ENCODE measurements at places on chromosomes 3 and 15. TPM values are rescaled to one million over a fixed set of nuclear protein-coding genes. Genes with fewer than 3 reads are reported as not detected.

Gene CGNL1
- polyA plus RNA-seq, result not detected

Gene GDPGP1
- polyA plus RNA-seq, result 0.70 TPM

Gene PLCD1
- not detected for polyA plus RNA-seq

Gene MED12L
- 0.23 TPM for polyA plus RNA-seq

Gene FETUB
- polyA plus RNA-seq, result not detected

DNA sequence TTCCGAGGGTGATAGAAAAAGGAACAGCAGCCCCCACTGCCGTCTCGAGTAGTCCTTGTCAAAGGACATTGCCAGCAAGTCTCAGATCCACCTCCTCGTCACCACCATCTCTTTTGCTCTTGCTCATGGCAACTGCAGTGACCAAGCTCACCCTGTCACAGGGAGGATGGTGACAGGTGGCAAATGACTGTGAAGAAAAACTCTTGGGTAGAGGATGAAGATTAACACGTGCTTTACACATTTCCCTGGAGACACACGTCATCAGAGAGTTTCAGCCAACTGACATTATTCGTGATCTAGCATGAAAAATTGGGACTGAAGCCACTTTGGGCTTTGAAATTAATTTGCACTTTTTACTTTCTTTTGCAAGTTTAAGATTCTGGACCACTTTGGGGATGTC, 174.3 kb downstream of the EBLN2 start:
- no peak for DNase-seq

Gene FRMD4B
- polyA plus RNA-seq, result 0.53 TPM

DNA sequence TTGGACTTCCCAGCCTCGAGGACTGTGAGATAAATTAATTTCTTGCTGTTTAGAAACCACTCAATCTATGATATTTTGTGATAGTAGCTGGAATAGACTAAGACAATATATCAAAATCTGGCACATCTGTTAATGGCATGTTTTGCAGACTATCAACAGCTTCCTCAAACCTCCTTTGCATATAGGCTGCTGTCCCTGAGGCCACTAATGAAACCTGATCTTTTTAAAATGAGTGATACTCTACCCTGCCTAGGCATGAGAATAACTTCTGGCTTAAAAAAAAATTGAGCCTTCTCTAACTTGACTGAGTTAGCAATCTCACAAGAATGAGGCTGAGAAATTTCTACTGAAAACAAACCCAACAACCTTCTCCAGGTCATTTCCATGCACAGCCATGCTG, 176.0 kb upstream of the CRBN start:
- no peak for DNase-seq

DNA sequence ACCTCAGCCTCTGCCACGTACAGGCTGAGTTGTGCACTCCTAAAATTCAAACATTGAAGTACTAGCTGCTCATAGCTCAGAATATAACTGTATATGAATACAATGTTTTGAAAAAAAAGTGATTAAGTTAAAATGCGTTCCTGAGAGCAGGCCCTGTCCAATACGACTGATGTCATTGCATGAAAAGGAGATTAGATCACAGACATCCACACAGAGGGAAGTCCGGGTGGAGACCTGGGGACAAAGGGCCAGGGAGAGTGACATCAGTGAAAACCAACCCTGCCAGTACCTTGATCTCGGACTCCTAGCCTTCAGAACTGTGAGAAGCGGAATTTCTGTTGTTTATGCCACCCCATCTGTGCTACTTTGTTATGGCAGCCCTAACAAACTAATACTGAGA, 311.4 kb upstream of the NR2F2 start:
- DNase-seq, result no peak

Gene TMCO5A
- not detected for polyA plus RNA-seq

DNA sequence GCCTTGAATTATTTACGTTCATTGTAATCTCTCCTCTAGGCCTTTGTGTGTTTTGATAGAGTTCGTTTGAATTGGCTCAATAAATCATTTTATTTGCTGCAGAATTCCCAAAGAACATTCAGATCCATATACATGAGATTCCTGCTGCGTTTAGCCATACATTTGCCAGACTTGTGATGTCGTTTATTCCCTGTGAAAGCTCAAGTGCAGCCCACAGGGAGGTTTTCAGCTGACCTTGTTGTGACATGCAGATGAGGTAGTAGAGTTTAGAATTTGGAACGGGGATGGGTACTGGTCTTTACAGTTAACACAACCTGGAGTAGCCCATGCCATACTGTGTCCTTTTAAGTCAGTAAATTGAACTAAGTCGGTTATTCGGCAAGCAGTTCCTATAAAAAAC, at the start of gene C3orf20:
Gene C3orf20 (plus strand): TSS at position 301 of the 400 bp plus-strand sequence. CDS start 7,573 bp downstream, outside the sequence.
- DNase-seq, result no peak

Gene EFCC1
- polyA plus RNA-seq, result not detected

- no peak for DNase-seq
These were observed 7.3 kb downstream of the ALPK3 start for GRCh38 chr15:84824260-84825007.

DNA sequence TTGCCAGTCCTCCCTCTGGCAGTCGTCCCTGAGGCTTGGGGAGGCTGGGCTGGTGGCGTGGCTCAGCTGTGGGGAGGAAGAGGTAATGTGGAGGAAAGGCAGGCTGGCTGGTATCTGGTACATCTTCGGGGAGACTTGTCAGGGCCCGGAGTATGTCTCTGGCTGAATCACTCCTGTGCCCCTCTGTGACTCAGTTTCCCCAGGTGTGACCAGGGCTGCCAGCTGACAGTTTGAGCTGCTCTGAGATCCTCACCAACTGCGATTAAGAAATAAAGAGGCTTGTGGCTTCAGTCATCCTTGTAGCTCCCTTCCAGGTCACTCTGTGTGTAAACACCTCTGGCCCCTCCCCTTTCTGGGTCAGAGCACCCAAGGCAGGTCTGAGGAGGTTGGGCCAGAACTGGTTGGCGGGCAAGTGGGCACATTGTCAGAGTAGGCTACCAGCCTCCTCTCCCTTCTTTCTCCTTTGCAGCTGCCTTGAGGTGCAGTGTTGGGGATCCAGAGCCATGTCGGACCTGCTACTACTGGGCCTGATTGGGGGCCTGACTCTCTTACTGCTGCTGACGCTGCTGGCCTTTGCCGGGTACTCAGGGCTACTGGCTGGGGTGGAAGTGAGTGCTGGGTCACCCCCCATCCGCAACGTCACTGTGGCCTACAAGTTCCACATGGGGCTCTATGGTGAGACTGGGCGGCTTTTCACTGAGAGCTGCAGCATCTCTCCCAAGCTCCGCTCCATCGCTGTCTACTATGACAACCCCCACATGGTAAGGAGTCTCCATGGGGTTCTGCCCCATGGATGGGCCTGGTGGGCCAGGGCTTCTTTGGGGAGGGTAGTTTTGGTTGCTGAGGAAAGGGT, 3.0 kb downstream of the TEX264 start:
- no peak for DNase-seq
